ENCODE measurements at places on chromosomes 3 and 15.

GRCh38 chr3:59734061-59734460 is 684.2 kb upstream of the CFAP20DC start:
- no peak for DNase-seq

- DNase-seq, result no peak
Observed at GRCh38 chr3:18097989-18098388, 327.1 kb downstream of the SATB1 start.

DNA sequence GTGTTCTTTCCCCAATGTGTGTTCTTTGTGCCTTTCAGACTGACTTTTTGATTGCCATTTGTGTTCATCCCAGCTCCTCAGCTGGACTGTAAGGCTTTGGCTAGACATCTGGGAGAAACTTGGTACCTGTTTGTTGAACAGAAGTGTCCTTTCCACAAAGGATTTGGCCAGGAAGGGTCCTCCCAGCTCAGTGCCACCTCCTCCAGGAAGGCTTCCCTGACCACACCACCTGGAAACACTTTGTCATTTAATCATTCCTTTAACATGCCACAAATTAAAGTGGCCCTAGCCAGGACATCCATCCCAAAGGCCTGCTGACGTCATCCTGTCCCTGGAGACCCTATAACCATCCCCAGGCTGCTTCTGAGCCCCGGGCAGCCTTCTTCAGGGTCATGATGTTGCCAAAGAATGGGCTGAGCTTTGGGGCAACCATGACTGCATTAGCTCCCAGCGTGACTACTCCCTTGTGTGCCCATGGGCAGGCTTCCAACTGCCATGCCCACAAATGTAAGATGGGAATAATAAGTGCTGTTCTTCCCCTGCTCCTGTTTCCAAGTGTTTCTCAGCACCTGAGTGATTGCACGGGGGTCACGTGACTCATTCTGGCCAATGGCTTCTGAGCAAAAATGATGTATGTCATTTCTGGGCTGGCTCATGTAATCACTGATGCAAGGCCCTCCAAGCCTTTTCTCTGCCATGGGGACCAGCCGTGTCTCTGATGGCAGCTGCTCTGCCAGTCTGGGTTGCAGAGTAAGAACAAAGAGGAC is 112.5 kb upstream of the SMAD3 start:
- DNase-seq, result no peak

GRCh38 chr15:37877851-37878741 is 56.3 kb upstream of the TMCO5A start:
- DNase-seq, result no peak

DNA sequence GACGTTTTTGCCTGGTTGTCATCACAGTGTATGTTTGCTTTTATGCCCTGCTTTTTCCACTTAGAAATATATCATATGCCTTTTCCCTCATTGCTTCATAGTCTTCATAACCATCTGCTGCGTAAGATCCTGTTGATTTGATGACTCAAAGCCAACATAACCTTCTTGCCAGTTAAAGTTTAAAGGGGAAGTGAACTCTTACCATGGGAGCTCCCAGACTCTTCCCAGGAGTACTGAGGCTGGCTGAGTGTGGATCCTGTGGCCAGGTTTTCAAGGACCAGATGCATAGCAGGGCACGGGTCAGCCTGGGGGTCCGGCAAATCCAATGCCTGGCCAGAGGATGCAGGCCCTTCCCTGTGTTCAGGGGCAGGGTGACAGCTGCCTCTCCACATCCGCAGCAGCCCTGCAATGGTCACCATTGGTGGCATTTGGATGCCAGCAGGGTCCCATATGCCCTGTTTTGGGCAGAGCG is 42.0 kb upstream of the SACM1L start:
- DNase-seq, result no peak

GRCh38 chr3:123002749-123003497 is 24.6 kb downstream of the SEMA5B start:
- DNase-seq, result no peak

DNA sequence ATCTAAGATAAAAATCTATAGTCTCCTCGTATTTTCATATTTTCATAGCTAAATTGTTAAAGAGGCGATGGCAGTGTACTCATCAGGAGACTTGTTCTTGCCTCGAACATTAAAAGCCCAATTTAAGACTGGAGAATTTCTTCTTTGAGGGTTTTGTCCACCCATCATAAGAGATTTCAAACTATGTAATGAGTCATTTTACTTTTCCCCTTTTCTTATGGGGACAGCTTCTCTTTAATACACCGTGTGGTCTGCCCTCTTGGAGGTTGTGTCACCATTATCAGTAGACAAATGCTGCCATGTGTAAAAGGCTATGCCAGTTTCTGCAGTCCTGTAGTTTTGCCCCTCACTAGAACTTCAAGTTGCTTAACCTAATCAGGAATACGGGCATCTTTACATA is 16.9 kb downstream of the TGFBR2 start:
- no peak for DNase-seq

DNA sequence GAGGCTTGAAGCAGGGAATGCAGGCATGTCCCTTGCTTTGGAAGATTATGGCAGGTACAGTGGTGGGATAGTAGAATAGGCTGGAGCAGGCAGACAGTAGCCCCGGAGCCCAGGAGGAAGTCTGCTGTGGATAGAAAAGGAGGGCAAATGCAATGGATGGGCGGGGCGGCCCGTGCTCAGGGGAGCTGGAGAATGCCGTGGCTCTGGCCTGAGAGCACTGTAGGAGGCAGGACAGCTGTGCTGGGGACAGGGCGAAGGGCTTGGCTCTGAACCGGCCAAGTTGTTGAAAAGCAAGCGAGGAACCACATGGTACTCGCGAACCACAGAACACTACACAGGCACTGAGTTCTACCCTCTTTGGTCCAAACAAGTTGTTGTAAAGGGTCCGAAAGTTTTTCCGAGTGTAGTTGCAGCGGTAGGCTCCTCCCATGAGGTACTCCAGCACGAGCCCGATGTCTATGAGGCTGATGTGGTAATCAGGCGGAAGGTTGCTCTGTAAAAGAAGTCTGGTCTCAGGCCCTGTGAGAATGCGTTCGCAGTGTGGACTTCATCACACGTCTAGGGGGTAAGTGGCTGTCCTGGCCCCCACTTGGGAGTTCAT is 54.7 kb downstream of the TRPM1 start:
- DNase-seq, result no peak

GRCh38 chr15:68725736-68726135 is 95.0 kb downstream of the ANP32A start:
- no peak for DNase-seq

DNA sequence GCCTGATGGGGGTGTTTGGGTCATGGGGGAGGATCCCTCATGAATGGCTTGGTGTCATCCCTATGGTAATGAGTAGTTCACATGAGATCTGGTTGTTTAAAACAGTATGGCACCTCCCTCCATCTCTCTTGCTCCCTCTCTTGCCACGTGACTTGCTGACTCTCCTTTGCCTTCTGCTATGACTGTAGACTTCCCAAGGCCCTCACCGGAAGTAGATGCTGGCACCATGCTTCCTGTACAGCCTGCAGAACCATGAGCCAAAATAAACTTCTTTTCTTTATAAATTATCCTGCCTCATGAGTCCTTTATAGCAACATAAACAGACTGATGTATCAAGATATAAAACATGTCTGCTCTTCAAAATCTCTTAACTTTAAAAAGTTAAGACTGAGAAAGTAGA is 96.1 kb downstream of the TFDP2 start:
- DNase-seq, result no peak

GRCh38 chr3:8464668-8465067 is 37.0 kb upstream of the LMCD1 start:
- no peak for DNase-seq

DNA sequence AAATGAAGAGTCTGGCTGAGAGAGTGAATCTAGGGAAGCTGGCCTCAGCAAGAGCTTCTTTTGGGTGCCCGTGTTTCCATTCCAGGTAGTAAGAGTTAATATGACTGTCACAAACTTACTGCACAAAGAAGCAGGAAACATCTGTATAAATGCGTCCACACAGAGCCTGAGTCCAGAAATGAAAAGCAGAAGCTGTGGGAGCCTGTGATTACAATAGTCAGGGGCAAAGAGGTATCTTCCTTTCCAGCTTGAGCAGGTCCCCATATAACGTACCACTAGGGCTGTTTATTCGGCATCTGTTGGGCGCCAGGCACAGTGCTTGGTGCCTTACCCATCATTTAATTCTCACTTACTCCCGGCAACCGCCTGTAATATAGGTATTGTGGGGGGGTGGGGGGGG is 40.5 kb upstream of the B3GNT5 start:
- DNase-seq, result no peak

- DNase-seq, result no peak
Observed at GRCh38 chr15:38740206-38740605, 175.6 kb upstream of the RASGRP1 start.

GRCh38 chr15:58361273-58361759 is 70.5 kb upstream of the LIPC start:
- DNase-seq, result no peak

DNA sequence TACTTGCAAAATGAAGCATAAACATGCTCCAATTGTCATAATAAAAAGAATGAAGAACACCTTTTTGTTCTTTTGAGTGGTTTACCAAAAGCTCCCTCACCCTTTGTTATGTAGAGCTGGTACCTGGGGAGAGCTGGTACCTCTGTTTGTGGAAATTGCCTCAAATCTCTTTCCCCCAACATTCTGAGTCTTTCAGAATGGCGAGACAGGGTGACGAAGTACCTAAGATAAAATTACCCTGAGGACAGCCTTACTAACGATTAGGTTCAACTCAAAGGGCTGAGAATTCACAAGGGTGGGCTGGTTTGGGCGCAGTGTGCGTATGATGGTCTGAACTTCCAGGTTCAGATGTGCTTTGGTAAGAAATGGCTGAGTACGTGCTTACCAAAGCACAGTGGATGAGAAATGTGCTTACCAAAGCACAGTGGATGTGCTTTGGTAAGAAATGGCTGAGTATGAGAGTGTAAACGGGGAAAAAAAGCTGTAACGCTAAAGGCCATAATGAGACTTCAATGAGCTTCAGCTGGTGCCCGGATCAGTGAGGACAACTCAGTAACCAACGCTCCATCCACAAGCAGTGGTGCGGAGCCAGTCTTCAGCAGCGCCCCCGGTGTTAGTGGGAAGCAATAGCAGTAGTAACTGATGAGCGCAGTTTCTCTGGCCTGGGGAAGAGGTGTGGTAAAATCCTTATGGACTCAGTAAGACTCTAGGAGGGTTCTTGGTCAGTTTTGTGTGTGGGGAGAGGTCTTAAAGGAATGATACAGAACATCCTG is 72.3 kb upstream of the LRIG1 start:
- no peak for DNase-seq

DNA sequence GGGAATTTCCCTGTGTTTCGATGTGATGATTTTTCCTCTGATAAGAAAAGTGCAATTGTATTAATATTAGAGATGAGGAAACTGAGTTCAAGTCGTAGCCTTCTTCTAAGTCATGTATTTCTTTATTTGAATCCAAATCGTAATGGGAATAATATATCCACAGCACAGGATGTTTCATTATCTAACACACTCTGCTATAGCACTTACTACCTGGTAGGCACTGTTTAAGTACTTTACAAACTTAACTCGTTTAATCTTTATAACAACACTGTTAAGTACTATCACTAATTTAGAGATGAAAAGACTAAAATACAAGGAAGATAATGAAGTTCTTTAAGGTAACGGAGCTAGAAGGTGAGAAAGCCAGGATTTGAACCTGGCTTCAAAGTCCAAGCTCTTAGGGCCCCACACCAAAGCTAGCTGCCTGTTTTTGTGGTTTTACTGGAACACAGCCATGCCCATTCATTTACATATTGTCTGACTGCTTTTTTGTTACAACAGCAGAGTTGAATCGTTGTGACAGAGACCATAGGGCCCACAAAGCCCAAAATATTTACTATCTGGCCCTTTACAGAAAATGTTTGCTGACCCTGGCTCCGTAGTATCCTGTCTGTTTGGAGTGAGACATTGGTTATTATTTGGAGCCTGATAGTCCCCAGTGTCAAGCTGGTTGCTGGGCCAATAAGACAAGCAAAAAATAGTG is 9.6 kb upstream of the ATP13A3 start:
- DNase-seq, result no peak

- DNase-seq, result no peak
Observed at GRCh38 chr3:69031635-69032034, 18.2 kb upstream of the EOGT start.

DNA sequence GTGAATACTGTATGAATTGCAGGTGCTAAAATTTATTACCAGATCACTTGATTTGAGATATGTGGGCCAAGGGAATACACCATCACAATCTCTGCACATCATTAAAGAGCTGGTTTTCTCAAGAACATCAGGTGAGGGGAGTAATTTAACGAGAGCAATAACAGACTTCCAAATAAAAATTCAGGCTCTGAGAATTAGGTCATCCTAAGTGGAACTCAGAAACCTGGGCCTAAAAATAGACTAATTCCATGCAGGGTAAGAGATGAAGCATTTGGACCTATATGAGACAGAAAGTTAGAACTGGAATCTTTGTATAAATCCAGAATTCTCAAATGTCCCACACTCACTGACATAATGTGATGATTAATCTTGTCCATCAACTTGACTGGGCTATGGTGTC is 331.1 kb downstream of the ZNF621 start:
- DNase-seq, result no peak

DNA sequence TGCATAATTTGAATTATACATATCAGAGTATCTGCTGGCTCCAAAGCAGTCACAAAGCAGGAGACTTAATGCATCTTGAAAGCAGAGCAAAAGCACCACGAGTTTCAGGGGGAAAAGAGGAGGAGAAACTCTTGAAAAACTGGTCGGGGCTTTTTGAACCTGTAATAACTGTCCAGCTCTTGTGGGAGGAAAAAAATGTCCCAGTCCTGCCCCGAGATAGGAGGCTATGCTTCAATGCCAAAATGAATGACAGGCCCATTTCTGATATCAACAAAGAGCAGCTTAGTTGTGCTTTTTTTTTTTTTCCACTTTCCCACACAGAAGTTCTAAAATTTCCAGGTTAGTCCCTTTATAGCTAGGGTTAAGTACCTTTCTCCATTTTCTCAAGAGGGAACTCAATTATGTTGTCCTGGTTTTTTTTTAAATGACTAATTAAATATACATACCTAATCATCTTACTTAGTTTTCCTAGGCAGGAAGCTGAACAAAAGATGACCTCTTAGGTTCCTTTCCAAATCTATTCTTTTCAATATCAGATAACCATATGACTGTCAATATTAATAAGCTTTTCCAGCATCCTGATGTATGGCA is 120.2 kb downstream of the TFDP2 start:
- no peak for DNase-seq

GRCh38 chr3:129383292-129383860 is 45.1 kb downstream of the EFCAB12 start:
- no peak for DNase-seq

- DNase-seq, result no peak
Observed at GRCh38 chr3:124787476-124788195, 57.4 kb downstream of the UMPS start.

DNA sequence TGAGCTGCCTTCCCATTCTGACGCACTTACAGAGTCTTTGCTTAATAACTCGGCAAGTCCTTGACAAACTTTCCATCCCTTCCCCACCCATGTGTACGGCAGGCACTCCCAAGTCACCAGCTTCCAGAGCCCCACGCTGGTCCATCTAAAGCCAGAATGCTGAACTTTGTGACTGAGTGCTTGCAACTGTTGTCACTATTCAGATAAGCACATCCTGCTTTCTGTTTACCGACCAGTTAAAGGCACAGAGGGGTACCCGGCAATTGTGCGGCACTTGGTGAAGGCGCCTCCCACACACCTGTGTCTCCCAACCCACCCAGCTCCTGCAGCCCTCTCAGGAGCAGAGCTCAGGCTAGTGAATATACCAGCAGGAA is 430.6 kb downstream of the FOXP1 start:
- DNase-seq, result no peak

- no peak for DNase-seq
Observed at GRCh38 chr15:50024281-50024680, 94.8 kb downstream of the ATP8B4 start.

GRCh38 chr15:58839485-58839884 is 68.4 kb downstream of the MINDY2 start:
- DNase-seq, result no peak
